ENCODE measurements at places on chromosomes 6 and 20.

GRCh38 chr6:27608916-27609883 lies 136.3 kb upstream of the ZNF184 start:
- DNase-seq: no peak

- no peak for DNase-seq
Observed at GRCh38 chr6:15037253-15037652, 208.6 kb upstream of the JARID2 start.

GRCh38 chr6:136523196-136523595 lies 27.0 kb downstream of the MAP7 start:
- no peak for DNase-seq

DNA sequence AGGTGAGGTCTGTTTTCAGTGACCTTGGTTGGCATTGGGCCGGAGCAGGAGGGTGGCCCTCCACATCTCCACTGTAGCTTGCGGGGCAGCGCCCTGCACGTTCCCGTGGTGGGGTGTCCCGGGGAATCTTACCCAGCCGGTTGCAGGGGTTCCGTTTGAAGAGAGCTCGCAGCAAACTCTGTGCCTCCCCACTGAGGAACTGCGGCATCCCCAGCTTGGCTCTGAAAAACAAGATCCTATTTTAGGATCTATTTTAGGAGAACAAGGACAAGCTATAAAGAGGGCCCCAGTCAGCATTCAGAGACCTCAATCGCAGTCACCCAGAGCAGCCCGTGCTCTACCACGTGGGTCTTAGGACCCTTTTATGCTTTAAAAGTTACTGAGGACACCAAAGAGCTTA lies 97.8 kb downstream of the RAMACL start:
- DNase-seq: no peak

DNA sequence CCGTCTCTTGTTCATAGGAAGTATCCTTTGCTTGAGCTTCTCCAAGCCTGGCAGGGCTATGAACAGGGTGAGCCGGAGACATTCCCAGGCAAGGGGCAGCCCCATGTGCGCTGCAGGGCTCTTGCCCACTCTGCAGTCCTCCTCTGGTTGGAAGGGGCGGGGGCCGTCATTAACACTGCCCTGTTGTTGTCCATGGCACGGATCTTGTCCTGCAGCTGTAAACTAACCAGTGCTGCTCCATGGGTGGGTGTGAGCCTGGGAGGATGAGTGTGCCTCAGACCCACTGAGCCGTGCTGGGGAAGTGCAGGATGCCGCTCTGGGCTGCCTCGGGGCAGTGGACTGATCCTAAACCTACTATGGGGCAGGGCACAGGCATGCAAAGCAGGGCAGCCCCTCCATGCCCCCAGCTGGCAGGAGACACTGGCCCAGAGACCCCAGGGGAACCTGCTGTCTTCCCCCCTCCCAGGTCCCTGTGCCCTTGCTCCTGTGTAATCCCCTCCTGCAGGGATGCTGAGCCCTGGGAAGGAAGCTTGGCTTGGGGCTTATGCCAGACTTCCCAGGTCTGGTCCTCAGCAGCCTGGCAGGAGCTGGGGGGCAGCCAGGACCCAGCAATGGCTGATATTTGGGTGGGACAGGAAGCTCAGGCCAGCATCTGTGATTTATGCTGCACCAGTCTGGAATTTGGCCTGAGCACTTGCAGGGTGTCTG lies 8.5 kb downstream of the EBF4 start:
- no peak for DNase-seq

DNA sequence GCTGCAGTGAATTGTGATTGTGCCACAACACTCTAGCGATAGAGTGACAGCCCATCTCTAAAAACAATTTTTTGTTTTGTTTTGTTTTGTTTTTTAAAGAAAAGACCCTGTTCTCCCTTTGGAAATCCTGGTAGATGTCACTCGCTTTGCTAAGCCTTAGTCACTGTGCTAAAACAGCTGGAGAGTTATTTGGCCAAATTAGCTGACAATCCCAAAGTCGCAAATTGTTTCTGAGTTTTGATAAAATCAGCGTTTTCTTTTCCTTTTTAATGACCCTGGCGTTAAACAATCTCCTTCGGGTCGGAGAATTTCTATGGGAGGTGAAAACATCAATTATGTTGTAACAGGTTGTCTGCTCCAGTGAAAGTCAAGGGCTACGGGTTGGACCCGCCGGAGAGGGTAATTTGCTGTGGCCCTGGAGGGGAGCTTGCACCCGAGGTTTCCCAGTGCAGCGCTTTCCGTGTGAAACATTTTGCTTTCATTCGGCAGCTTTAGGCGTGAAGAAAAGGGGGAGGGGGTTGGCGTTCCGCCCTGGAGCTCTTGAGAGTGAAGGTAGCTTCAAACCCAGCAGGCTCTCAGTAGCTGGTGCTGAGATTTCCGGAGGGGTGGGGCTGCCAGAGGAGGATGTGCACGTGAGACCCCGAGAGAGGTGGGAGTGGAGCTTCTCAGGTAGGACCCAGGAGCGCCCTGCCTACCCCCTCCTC lies 296.6 kb downstream of the PHACTR1 start:
- DNase-seq: no peak

DNA sequence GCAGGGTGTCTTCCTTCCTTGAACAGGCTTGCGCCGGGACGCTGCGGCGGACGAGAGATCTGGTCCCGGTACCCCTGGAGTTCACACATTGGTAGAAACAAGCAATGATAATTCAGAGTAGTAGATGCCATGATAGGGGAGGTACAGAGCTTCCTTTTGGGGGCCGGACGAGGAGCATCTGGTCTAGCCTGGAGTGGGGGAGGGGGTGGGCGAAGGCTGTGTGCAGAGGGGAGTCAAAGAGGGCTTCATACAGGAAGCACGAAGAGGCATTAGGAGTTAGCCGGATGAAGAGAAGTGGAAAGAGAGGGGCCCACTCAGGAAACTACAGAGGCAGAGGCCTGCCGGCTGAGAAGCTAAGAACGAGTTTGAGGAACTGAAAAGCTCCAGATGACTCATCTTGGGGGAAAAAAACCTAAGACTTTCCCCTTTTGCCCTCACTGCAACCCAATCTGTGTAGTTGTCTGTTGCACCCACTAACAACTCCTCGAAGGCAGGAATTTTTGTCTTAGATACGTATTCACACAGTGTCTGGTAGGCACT lies 611 bp downstream of the CNPY3 start:
- DNase-seq: no peak

DNA sequence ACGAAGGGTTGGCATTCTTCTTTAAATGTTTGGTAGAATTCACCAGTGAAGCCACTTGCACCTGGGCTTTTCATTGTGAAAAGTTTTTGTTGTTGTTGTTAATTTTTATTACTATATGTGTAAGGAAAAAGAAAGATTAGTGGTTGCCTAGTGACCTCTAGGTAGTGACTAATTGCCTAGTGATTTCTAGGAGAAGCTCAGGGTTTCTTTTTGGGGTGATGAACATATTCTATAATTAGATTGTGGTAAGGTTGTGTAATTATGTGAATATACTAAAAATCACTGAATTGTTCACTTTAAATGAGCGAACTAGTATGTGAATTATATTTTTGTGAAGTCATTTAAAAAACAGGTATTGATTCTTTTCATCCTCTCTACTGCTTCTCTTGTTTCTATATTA lies 123.8 kb upstream of the TMEM170B start:
- DNase-seq: no peak

DNA sequence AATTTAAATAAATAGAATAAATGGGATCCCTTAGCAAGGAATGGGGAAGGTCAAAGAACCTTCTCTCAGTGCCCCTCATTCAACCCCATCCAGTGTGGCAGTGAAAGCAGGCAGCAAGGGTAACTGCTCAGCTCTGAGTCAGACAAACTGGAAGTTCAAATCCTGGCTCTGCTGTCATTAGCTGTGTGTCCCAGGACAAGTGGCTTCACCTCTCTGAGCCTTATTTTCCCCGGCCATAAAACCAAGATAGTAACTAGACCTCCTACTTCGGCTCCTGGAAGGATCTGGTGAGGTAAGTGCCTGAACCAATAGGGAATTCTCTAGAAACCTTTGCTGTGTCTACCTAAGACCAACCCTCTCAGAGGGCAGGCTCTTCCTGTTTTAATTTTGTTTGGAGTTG lies 4.1 kb downstream of the GHRH start:
- no peak for DNase-seq

DNA sequence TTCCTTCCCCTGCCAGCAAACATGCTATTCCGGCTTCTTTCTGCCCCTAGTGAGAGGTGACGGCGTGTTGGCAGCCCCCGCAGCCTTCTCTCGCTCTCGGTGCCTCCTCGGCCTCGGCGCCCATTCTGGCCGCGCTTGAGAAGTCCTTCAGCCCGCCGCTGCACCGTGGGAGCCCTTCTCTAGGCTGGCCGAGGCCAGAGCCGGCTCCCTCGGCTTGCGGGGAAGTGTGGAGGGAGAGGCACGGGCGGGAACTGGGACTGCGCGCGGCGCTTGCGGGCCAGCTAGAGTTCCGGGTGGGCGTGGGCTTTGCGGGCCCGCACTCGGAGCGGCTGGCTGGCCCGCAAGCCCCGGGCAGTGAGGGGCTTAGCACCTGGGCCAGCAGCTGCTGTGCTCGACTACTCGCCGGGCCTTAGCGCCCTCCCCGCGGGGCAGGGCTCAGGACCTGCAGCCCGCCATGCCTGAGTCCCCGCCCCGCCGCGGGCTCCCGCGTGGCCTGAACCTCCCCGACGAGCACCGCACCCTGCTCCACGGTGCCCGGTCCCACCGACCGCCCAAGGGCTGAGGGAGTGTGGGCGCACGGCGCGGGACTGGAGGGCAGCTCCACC lies 20.0 kb upstream of the PXDC1 start:
- DNase-seq: no peak

DNA sequence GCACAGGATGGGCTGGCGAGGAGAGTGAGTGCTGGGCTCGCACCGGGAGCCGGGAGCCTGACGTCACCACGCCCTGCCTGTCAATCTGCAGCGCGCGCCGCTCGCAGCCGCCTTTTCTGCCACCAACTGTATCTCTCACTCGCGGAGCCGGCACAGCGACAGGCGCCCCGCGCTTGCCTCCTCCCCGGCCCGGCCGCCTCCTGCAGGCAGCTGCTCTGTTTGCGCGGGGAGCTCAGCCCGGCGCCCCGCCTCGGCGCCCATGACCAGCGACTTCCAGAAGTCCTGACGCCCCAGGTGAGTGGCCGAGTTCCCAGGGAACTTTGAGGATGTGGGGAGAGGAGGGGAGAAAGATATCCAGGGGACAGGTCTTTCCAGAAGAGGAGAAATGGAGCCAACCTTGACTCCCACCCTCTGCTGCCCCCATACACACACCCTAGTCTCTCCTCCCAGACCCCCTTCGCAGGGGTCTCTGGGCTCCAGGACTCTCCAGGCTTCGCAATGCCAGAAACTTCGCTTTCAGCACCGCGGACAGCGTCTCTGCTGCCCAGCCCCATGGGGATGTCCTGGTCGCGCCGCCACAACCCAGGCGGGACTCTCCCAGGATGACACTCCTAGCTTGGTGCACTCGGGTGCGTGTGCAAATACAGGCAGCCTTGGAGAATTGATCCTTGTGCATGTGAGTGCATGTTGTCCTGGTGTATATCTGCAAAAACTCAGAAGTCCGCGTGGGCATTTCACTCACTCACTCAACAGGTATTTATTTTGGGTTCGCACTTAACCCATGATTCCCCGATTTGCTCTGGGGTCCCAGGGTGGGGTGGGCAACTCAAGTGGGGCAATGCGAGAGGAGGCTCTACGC lies at the start of gene GPR6:
TSS of gene GPR6 (plus strand) at position 138 of the 859 bp plus-strand sequence. CDS start 802 bp downstream, outside the sequence.
- no peak for DNase-seq

GRCh38 chr6:126672649-126673048 lies 332.7 kb downstream of the CENPW start:
- no peak for DNase-seq

- DNase-seq: no peak
Observed at GRCh38 chr20:33209789-33210188, 7.4 kb upstream of the BPIFA3 start.

GRCh38 chr6:83055366-83055964 lies 10.2 kb downstream of the UBE3D start:
- peak; percentile 2 for DNase-seq

GRCh38 chr6:80382811-80383210 lies 276.3 kb downstream of the BCKDHB start:
- DNase-seq: no peak

GRCh38 chr6:149951626-149952025 lies 9.8 kb downstream of the ULBP2 start:
- no peak for DNase-seq

- DNase-seq: no peak
Observed at GRCh38 chr6:16316741-16317251, 78.4 kb downstream of the GMPR start.

GRCh38 chr6:107709341-107709740 lies 114.8 kb downstream of the SCML4 start:
- no peak for DNase-seq

DNA sequence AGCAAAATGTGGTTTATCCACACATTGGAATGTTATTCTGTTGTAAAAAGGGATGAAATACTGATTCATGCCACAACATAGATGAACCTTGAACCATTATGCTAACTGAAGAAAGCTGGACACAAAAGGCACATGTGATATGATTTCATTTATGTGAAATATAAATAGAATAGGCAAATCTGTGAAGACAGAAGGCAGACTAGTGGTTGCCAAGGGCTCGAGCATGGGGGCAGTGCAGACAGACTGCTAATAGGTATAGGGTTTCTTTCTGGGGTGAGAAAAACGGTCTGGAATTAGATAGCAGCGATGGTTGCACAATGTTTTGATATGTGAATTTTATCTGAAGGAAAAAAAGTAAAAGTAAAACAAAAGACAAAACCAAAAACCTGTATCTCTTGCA lies 54.6 kb upstream of the FNDC1 start:
- DNase-seq: no peak

DNA sequence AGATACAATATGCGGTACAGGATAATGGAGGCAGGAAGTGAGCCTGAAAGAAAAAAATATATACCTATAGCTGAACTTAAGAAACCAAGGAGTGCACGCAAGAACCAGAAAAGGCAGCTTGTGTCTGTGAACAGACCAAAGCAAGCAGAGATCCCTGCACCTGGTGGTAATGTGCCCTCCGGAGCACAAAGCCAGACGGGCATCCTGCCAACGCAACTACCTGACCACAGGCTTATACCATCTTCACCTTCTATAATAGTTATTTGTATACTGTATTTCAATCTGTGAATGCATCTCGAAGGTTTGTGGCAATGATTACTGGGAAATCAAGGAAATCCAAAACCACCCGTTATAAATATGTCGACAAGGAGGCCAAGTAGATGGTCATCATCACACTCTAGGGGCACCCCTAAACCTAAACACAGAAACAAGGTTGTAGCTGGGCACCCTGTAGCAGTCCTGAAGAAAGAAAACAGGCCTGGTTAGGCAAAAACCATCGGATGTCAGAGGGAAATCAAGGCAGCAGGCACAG lies 801 bp downstream of the FBXL4 start:
- no peak for DNase-seq

- no peak for DNase-seq
Observed at GRCh38 chr20:38123021-38123587, 42.0 kb downstream of the TGM2 start.

- DNase-seq: no peak
Observed at GRCh38 chr6:42506070-42506469, 54.3 kb upstream of the TRERF1 start.

DNA sequence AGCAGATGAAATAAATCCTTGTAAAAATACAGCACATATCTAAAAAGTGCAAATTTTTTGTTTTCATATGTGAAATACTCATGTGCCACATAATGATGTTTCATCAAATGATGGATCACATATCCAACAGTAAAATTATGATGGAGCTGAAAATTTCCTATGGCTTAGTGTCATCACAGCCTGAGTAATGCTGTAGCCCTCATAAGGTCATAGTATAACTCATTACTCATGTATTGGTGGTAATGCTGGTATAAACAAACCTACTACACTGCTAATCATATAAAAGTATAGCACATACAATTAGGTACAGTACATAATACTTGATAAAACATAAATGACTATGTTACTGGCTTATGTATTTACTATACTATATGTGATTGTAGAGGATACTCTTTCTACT lies 12.9 kb downstream of the TSPYL1 start:
- no peak for DNase-seq
